ENCODE measurements at places on chromosomes 11 and 22.

DNA sequence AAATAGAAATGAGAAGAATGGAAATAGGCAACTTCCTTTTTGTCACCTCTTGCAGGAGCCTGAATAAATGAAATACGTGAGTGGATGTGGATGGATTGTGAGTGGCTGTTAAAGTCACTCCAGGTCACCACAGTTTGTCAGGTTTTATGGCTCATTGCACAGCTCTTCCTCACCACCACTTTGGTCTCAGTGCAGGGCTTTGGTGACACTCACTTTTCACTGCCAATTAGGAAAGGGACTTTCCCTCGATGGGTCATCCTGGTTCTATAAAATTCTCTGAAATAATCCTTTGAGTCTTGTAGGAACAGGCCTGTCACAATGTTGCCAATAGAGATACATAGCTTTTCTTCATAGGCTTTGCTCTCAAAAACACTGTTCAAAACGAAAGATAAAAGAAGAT lies 172.4 kb upstream of the C11orf87 start:
- no peak for DNase-seq

- DNase-seq, result no peak
Observed at GRCh38 chr11:94107363-94107762, 21.3 kb upstream of the PANX1 start.

GRCh38 chr11:63998558-63999348 lies 12.5 kb downstream of the OTUB1 start:
- no peak for DNase-seq

DNA sequence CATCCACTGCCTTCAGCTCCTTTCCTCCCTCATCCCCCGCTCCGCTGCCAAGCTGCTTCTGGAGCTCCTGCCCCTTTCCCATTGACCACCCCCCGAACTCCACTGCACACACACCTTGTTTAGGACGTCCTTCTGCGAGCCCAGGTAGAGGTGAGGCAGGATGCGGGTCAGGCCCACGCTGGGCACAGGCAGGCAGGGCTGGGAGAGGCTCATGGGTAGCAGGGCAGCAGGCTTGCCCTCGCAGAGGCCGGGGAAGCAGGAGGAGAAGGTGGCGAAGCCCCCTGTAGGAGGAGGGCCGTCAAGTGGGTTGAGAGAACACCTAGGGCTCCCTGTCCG lies 13.3 kb downstream of the DUSP8 start:
- DNase-seq, result no peak

DNA sequence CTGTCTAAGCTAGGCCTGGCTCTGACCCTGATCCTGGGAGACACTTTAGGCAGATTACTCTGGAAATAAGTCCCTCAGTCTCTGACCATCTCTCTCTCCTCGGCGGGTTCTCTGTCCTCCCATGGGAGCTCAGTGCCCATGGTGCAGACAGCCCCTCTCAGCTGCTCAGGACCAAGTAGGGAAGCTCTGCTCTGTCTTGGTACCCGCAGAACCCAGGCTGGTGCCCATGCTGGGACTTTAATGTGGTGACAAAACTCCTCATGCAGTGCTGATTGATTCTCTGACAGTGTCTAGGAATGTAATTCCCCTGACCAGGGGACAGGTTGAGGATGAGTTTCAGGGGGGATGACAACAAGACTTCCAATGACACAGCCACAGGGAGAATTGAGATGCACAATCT lies 30.3 kb upstream of the GGTLC2 start:
- DNase-seq, result no peak

Data from NCI-H1436 treated with DMSO at 0.1 percent for 48 hours (cell line).